ENCODE measurements at places on chromosomes 7 and 10.

GRCh38 chr10:71390921-71391690 is 5.6 kb upstream of the CDH23 start:
- DNase-seq: no peak

DNA sequence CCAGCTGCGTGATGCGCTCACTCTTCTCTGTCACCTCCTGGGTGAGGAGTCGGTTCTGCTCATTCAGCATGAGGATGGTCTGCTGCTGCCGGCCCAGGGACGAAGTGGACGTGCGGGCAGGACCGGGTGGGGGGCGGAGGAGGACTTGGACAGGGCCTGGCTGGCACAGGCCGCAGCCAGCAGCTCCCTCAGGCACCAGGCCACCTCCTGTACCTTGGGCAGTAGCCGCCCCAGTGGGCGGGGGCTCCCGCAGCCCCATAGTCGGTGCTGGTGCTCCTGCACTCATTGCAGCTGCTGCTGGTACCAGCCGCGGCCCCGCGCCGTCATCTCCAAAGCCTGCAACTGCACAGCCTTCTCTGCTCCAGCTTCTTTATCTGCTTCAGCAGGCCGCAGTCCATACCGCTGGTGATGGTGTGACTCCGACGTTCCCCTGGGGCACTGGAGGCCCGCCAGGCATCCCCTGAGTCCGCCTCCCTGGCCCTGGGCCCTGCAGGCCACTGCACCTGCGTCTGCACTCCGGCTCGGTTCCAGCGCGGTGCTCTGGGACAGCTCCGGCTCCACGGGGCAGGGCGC is 884.9 kb upstream of the ZNF722 start:
- DNase-seq: no peak

DNA sequence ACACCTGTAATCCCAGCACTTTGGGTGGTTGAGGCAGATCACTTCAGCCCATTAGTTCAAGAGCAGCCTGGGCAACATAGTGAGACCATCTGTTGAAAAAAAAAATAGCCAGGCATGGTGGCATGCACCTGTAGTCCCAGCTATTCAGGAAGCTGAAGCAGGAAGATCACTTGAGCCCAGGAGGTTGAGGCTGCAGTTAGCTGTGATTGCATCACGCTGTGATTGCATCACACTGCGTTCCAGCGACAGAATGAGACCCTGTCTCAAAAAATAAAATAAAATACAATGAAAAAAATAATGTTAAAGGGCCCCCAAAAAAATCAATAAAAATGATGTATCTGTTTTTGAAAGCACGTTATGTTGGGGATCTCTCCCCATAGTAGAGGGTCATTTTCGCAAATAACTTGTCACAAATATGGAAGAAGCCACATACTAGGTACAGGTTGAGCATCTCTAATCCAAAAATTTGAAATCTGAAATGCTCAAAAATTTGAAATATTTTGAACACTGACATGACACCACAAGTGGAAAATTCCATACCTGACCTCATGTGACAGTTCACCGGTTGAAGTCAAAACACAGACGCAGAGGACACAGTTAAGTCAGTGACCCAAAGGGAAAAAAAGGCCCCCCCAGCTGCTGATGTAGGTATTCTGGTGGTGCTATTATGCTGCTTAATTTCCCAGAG is 9.5 kb downstream of the CISD1 start:
- no peak for DNase-seq

GRCh38 chr10:71863203-71863602 is 12.2 kb upstream of the PSAP start:
- DNase-seq: no peak

DNA sequence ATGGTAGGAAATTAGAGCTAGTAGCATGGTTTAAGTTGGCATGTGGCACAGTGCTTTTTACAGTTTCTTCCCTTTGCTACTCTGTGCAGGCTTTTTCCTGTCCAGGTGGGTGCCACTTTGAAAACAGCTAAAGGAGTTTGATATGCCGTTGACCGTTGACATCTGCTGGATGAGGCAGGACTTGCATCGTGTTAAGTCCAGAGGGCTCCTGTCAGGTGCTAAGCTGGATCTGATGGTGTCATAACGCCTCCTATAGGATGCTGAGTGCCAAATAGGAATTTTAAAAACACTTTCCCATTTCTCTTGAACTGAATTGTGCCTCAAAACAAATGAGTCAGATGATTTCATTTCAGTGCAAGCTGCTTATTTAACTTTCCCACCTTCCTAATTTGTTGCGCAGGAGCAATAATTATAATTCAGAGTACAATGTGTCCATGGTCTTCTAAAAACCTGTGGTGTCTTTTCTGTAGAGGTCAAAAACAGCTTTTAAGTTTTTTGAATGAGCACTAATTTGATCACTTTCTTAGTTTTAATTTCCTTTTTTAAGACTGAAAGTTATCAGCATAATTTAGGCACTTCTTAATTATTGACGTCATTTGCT is 178.3 kb downstream of the CDCA7L start:
- DNase-seq: no peak

- DNase-seq: no peak
These were observed 102.2 kb downstream of the HDAC9 start for GRCh38 chr7:18597754-18598153.

- DNase-seq: no peak
These were observed at the start of gene SHH for GRCh38 chr7:155811895-155812761. Gene SHH, minus strand, starts transcription at chr7:155812463. Its CDS starts 341 bp downstream, at chr7:155812122.

- DNase-seq: no peak
These were observed 12.5 kb upstream of the CALD1 start for GRCh38 chr7:134766779-134767519.

GRCh38 chr10:127283576-127283975 is 87.2 kb upstream of the INSYN2A start:
- no peak for DNase-seq

DNA sequence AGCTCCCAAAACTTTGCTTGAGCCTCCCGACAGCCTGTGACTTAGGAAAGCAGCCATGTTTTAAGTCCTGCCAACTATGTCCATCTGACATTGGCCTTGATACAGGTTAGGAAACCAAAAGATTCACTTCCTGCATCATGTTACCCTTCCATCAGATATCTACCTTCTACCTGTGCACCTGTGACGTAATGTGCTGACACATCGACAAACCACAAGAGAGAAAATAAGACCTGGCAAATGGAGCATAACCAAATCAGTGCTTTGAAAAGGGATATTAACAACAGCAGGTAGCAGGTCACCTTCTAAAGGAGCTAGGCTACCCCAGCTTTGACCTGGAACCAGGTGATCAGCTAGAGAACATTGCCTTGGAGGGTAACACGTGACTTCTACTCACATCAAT is 14.8 kb upstream of the PRR15 start:
- DNase-seq: no peak

- no peak for DNase-seq
These were observed 23.9 kb upstream of the PPP1R17 start for GRCh38 chr7:31663072-31663471.

GRCh38 chr10:16440396-16441133 is 3.8 kb downstream of the PTER start:
- DNase-seq: no peak

- no peak for DNase-seq
These were observed 506 bp downstream of the CTTNBP2 start for GRCh38 chr7:117872561-117873309.

GRCh38 chr7:70156057-70156456 is 557.8 kb downstream of the AUTS2 start:
- no peak for DNase-seq

GRCh38 chr7:77537136-77537777 is at the start of gene PTPN12:
Gene PTPN12, plus strand, starts transcription at chr7:77537295. Its CDS starts 252 bp downstream, at chr7:77537547.
- DNase-seq: peak; percentile 22

- no peak for DNase-seq
These were observed 164.4 kb downstream of the SVIL start for GRCh38 chr10:29470355-29470705.

DNA sequence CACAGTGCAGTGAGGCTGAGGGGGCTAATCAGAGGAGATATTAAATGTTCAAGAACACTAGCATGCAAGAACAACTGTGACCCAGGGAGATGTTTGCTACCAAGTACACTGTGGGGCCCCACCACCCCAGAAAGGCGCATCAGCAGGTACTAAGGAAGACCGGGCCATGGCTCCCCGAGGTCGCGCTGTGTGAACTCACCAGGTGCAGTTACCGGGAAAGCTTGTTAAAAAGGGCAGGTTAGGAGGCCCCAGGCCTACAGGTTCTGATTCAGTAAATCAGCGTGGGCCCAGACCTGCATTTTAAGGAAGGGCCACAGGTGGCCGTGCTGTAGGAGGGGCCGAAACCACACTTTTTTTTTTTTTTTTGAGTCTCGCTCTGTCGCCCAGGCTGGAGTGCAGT is 54.6 kb downstream of the TMEM209 start:
- DNase-seq: no peak
